ENCODE measurements at places on chromosomes 5 and 9. TPM values are rescaled to one million over a fixed set of nuclear protein-coding genes. Genes with fewer than 3 reads are reported as not detected.
A peak's percentile ranks its signal among the peaks of the same experiment; 100 is the strongest.

Gene TMEM174
- not detected for total RNA-seq

Gene STKLD1
- not detected for total RNA-seq

Gene RANBP3L
- total RNA-seq = not detected

Gene TRMO
- total RNA-seq = 9.7 TPM

Gene SHOC1
- not detected for total RNA-seq

Gene CSF1R
- total RNA-seq = not detected

Gene HAVCR2
- 0.49 TPM for total RNA-seq

DNA sequence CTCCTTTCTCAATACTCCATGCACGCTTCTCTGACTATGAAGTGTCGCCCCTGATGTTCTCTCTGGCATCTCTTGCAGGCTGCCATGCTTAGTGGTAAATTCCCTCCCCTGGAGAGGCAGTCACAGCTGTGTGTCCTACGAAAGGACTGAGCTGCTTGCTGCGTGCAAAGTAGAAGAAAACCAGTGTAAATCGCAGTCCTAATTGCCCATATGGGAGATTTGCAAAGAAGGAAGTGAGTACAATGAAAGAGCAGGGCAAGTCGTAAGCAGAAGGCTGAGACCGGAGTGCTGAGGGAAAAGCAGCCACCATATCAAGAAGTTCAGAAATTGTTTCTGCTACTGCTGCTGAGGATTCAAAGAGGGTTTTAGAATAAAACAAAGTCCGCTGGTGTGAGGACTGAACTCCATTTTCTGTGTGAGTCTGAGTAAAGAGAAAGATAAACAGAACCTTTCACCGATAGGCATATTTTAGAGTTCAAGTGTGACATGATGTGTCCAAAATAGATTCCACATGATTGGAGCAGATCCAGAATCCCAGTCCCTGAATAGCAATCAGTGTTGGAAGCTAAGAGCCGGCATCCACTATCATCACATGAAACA, 507.8 kb upstream of the MPDZ start:
- no peaks in the 10 kb centered on the region for H3K4me1 ChIP-seq
- H3K27ac ChIP-seq = no peak overlapping the region
- H3K4me3 ChIP-seq = no peak overlapping the region
- no peak for DNase-seq
- no peaks in the 10 kb centered on the region for H3K36me3 ChIP-seq

DNA sequence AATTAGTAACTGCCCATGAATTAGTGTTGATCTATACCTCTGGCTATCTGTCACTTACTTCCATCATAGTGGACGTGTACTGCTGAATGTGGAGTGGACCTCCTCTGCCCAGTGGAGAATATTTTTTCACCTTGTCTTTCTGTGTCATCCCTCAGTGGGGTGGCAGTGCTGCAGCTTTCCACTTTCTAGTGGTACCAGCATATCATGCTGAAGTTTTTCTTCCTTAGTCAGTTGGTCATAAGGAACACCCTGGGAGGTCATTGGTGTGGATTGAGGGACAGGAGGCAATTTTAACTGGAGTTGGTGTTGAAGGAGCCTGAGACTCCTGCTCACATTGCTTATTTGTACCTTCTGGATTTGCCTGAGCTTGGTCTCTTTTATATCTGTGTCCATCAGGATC, 151.7 kb upstream of the ANKH start:
- no peak overlapping the region for H3K4me3 ChIP-seq
- H3K4me1 ChIP-seq = peaks cover 17% of the 10 kb centered on the region
- no peak for DNase-seq
- H3K27me3 ChIP-seq = peaks cover 14% of the 10 kb centered on the region

DNA sequence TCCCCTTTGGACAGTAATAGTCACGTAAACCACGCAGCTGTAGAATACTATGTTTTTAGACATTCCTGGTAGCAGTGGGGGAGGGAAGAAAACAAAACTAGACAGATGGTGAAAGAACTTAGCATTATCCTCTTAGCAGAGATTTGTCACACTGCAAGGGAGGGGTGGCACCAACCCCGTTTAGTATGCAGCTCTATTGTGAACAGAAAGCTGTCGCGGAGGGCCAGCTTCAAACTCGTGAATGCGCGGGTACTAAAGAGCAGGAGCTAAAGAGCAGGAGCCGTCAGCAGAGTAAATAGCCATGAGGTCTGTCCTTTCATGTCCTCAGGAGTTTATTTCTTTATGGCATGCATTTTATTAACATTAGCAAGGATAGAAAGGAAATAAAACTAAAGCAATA, 141.9 kb upstream of the SLC12A2 start:
- no peaks in the 10 kb centered on the region for H3K36me3 ChIP-seq
- H3K4me1 ChIP-seq = peaks cover 16% of the 10 kb centered on the region
- DNase-seq = no peak
- no peak overlapping the region for H3K4me3 ChIP-seq
- H3K27me3 ChIP-seq = peaks cover 20% of the 10 kb centered on the region

GRCh38 chr5:143657647-143658285, 154.2 kb upstream of the HMHB1 start:
- DNase-seq = no peak
- no peak overlapping the region for H3K27ac ChIP-seq
- H3K4me1 ChIP-seq = no peaks in the 10 kb centered on the region
- H3K27me3 ChIP-seq = no peaks in the 10 kb centered on the region
- H3K4me3 ChIP-seq = no peak overlapping the region

GRCh38 chr5:155004138-155004744, 9.3 kb upstream of the KIF4B start:
- no peak overlapping the region for H3K27ac ChIP-seq
- no peaks in the 10 kb centered on the region for H3K36me3 ChIP-seq
- DNase-seq = peak; percentile 57
- no peaks in the 10 kb centered on the region for H3K4me1 ChIP-seq
- no peaks in the 10 kb centered on the region for H3K27me3 ChIP-seq
- no peak overlapping the region for H3K4me3 ChIP-seq

DNA sequence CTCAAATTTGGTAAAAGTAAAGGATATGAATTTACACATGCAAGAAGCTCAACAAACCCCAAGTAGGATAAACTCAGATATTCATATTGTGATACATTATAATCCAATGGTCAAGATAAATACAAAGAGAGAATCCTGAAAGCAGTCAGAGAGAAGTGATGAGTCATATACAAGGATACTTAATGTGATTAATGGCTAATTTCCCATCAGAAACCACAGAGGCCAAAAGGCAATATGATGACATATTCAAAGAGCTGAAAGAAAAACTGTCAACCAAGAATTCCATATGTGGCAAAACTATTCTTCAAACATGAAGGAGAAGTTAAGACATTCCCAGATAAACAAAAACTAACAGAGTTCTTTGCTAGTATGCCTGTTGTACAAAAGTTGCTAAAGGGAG, 19.5 kb upstream of the IRF1 start:
- no peaks in the 10 kb centered on the region for H3K27me3 ChIP-seq
- no peaks in the 10 kb centered on the region for H3K36me3 ChIP-seq

DNA sequence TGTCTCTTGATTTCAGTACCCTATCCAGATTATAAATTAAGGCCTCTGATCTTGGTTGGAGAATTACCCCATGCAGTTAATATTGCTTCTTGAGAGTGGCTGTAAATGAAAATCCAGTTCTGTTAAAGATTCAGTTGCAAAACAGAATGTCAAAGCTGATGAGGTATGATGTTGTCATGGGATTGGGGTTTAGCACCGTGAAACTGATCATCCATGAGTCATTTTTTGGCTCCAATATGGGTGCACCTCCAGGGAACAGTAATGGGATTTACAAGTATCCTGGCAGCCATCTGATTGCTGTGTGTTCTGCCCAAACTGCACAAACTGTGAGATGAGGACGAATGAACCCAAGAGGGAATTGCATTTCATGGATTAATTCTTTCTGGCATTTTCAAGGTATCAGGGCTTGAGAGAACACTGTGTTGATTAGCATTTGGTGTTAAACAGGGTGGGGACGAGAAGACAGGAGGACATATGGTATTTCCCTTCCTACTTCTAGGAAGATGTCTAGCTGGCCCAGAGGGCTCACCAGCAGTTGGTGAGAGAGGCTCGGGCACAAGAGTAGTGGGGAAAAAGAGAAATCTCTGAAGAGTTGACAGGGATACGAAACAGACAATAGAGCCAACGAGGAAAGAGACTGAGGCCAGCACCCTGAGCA, 214.7 kb downstream of the GAS1 start:
- no peaks in the 10 kb centered on the region for H3K4me1 ChIP-seq
- no peak for DNase-seq
- H3K27ac ChIP-seq = no peak overlapping the region
- H3K4me3 ChIP-seq = no peak overlapping the region
- no peaks in the 10 kb centered on the region for H3K36me3 ChIP-seq

GRCh38 chr9:98607787-98608186, 100.9 kb downstream of the GABBR2 start:
- no peaks in the 10 kb centered on the region for H3K27me3 ChIP-seq
- H3K4me3 ChIP-seq = no peak overlapping the region
- no peak for DNase-seq
- H3K4me1 ChIP-seq = no peaks in the 10 kb centered on the region
- H3K36me3 ChIP-seq = no peaks in the 10 kb centered on the region
- no peak overlapping the region for H3K27ac ChIP-seq

DNA sequence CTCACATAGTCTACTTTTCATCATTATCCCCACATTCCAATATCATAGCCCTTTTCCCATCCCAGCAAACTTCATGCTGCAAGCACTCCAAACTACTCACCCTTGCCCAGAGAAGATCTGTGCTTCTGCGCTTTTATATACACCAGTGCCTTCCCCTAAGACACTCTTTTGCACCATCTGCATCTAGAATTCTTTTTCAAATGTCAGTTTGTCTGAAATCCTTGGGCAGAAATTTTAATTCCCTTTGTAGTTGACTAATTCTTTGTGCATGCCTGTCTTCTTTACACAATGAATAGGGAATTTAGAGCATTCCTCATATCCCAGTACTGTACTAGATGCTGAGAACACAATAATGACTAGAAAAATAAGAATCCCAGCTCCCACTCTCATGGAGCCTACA, 298.9 kb downstream of the KCNN2 start:
- H3K27ac ChIP-seq = no peak overlapping the region

GRCh38 chr5:134439210-134439654, 27.6 kb upstream of the CDKN2AIPNL start:
- peaks cover 11% of the 10 kb centered on the region for H3K4me1 ChIP-seq
- no peaks in the 10 kb centered on the region for H3K27me3 ChIP-seq
- no peaks in the 10 kb centered on the region for H3K36me3 ChIP-seq

- H3K27me3 ChIP-seq = no peaks in the 10 kb centered on the region
- H3K27ac ChIP-seq = no peak overlapping the region
- H3K4me3 ChIP-seq = no peak overlapping the region
Observed at GRCh38 chr5:106584268-106584667, 1086.5 kb downstream of the EFNA5 start.

DNA sequence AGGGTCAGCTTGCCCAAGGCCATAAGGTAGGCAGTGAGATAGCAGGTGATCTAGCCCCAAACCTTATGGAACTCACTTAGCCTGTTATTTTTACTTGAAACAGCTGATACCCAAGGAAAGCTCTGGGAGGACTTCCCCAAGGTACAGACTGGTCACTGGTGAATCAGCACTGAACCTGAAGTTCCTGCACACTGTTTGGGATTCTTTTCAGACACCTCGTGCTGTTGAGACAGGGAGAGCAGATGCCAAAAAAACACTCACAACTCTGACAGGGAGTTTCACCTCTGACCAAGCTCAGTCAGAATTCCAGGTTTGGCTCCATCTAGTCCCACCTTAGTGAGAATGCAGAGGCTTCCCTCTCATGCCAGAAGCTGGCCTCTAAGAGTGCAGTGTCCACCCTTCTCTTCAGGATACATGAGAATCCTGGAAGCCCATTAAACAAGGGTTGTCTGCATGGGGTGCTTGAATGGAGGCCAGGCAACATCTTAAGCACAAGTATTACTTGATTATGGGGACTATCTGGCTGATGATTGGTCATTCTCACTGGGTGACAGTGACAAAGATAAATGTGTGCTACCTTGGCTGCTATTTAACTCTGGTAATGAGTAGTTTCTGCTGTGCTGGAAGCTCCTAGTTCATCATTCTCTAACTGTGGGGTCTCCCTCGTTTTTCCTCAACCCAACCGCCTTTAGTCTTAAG, 122.8 kb upstream of the SLIT3 start:
- no peak for DNase-seq
- no peak overlapping the region for H3K27ac ChIP-seq
- H3K36me3 ChIP-seq = no peaks in the 10 kb centered on the region
- H3K27me3 ChIP-seq = no peaks in the 10 kb centered on the region
- no peak overlapping the region for H3K4me3 ChIP-seq
- peaks cover 17% of the 10 kb centered on the region for H3K4me1 ChIP-seq

- no peaks in the 10 kb centered on the region for H3K36me3 ChIP-seq
- H3K27ac ChIP-seq = no peak overlapping the region
- no peaks in the 10 kb centered on the region for H3K27me3 ChIP-seq
- no peaks in the 10 kb centered on the region for H3K4me1 ChIP-seq
- no peak overlapping the region for H3K4me3 ChIP-seq
Observed at GRCh38 chr5:122532035-122532434, 220.0 kb downstream of the SNCAIP start.

GRCh38 chr5:38595132-38595745, 38.8 kb upstream of the LIFR start:
- H3K27me3 ChIP-seq = no peaks in the 10 kb centered on the region
- H3K27ac ChIP-seq = no peak overlapping the region
- H3K36me3 ChIP-seq = no peaks in the 10 kb centered on the region
- no peaks in the 10 kb centered on the region for H3K4me1 ChIP-seq
- no peak overlapping the region for H3K4me3 ChIP-seq

GRCh38 chr5:17403695-17404490, 94.1 kb upstream of the TAF11L2 start:
- no peak overlapping the region for H3K4me3 ChIP-seq
- peaks cover 44% of the 10 kb centered on the region for H3K4me1 ChIP-seq
- peaks cover 24% of the 10 kb centered on the region for H3K27me3 ChIP-seq
- no peaks in the 10 kb centered on the region for H3K36me3 ChIP-seq
- no peak for DNase-seq
- H3K27ac ChIP-seq = no peak overlapping the region

DNA sequence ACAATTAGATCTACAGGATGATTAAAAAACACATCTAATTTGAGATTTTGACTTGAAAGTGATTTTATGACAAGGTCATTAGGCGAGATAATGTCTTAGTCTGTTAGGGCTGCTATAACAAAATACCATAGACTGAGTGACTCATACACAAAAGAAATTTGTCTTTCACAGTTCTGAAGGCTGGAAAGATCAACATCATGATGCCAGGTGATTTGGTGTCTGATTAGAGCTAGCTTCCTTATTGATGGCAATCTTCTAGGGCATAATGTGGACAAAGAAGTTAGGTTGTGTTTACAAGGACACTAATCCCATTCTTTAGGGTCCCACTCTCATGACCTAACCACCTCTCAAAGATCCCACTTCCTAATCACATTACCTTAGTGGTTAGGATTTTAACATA, 256.7 kb downstream of the TUSC1 start:
- H3K36me3 ChIP-seq = no peaks in the 10 kb centered on the region
- DNase-seq = no peak
- H3K27me3 ChIP-seq = no peaks in the 10 kb centered on the region
- H3K27ac ChIP-seq = no peak overlapping the region
- H3K4me1 ChIP-seq = no peaks in the 10 kb centered on the region
